ENCODE measurements at places on chromosomes 6 and 20.

GRCh38 chr20:21640556-21640955 is 64.9 kb upstream of the PAX1 start:
- no peaks in the 10 kb centered on the region for H3K36me3 ChIP-seq
- no peaks in the 10 kb centered on the region for H3K4me1 ChIP-seq
- no peak for DNase-seq
- no peak overlapping the region for H3K4me3 ChIP-seq

- no peak overlapping the region for H3K4me3 ChIP-seq
- no peak overlapping the region for H3K27ac ChIP-seq
- H3K4me1 ChIP-seq = peaks cover 4% of the 10 kb centered on the region
- H3K27me3 ChIP-seq = no peaks in the 10 kb centered on the region
- no peak for DNase-seq
Measured at GRCh38 chr6:126038234-126038633, 51.9 kb downstream of the TRMT11 start.

DNA sequence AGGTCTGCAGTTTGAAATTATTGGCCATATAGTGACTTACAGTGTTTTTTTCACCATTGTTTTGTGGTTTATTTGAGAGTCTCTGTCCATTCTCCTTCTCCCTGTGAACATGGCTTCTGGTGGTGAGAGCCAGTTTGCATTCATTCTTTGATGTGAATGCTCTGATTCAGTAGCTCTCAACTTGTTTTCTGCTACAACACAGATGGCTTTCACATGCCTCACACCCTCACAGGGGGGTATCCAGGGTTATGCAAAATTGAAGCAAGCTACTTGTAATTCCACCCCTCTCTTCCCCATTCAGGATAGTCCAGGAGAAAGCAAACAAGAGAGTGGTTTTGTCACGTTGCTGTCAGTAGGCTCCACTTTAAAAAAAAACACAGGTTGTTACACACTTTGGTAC is 55.6 kb downstream of the SLX4IP start:
- DNase-seq = no peak
- no peak overlapping the region for H3K4me3 ChIP-seq
- no peaks in the 10 kb centered on the region for H3K36me3 ChIP-seq
- H3K27ac ChIP-seq = no peak overlapping the region
- H3K4me1 ChIP-seq = peaks cover 2% of the 10 kb centered on the region

GRCh38 chr6:31865205-31866118 is 2.8 kb upstream of the NEU1 start:
- peaks cover 6% of the 10 kb centered on the region for H3K4me1 ChIP-seq
- H3K4me3 ChIP-seq = no peak overlapping the region
- no peak overlapping the region for H3K27ac ChIP-seq
- no peaks in the 10 kb centered on the region for H3K27me3 ChIP-seq
- peaks cover 11% of the 10 kb centered on the region for H3K36me3 ChIP-seq
- DNase-seq = no peak

GRCh38 chr6:132785936-132786335 is 12.5 kb downstream of the SLC18B1 start:
- no peak for DNase-seq
- no peaks in the 10 kb centered on the region for H3K4me1 ChIP-seq
- peaks cover 11% of the 10 kb centered on the region for H3K36me3 ChIP-seq

DNA sequence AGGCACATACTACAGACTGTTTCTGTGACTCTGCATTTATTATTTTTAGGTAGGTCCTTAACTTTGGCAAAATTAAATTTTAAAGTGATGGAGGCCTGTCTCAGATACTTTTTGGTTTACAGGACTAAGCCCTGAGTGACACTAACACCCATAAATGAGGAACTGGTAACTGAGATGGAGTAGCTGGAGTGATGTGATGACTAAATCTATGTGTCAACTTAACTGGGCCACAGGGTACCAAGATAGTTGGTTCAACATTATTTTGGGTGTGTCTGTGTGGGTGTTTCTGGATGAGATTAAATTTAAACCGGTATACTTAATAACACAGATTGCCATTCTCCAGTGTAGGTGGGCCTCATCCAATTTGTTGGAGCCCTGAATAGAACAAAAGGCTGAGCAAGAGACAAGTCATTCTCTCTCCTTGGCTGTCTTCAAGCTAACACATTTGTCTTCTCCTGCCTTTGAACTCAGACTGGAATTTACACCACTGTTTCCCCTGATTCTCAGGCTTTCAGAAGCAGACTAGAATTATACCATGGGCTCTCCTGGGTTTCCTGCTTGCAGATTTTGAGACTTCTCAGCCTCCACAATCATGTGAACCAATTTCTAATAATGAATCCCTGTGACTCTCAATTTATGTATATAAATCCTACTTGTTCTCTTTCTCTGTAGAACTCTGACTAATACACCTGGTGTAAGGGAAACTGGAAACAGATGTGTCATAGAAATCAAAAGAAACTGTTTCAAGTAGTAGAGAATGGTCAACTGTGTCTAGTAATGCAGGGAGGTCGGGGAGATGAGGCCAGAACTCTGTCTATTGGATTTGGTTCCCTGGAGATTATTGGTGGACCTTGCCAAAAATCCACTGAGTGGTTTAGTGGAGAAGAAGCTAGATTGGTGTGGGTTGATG is 579.2 kb downstream of the EPM2A start:
- H3K27ac ChIP-seq = no peak overlapping the region
- H3K36me3 ChIP-seq = no peaks in the 10 kb centered on the region
- DNase-seq = no peak
- no peaks in the 10 kb centered on the region for H3K4me1 ChIP-seq
- H3K27me3 ChIP-seq = no peaks in the 10 kb centered on the region
